ENCODE measurements at places on chromosomes 2 and 18.

- DNase-seq, result no peak
- no peaks in the 10 kb centered on the region for H3K36me3 ChIP-seq
- H3K27me3 ChIP-seq, result no peaks in the 10 kb centered on the region
- no peak overlapping the region for H3K4me3 ChIP-seq
- H3K4me1 ChIP-seq, result peaks cover 3% of the 10 kb centered on the region
Observed at GRCh38 chr2:126659562-126660467, 3.9 kb downstream of the GYPC start.

GRCh38 chr2:84884449-84884848 is 3.6 kb upstream of the TRABD2A start:
- H3K27ac ChIP-seq, result no peak overlapping the region
- H3K4me3 ChIP-seq, result no peak overlapping the region
- H3K27me3 ChIP-seq, result peaks cover 6% of the 10 kb centered on the region

DNA sequence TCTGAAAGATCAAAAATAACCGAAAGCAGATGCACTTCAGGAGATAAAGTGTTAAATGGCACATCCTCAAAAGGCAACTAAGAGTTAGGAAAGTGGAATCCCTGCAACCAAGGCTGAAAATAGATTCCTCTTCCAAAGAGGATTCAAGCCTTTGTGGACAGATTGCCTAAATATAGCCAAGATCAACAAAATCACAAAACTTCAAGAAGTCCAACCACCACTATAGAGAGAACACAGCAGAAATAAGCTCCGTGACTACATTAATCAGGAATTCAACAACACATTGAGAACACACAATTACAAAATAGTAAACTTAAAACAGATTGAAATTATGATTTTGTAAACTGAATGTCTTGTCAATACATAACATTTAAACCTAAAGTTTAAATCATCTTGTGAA is 165.7 kb downstream of the LNPK start:
- H3K27me3 ChIP-seq, result no peaks in the 10 kb centered on the region
- H3K4me3 ChIP-seq, result no peak overlapping the region
- no peaks in the 10 kb centered on the region for H3K36me3 ChIP-seq
- no peaks in the 10 kb centered on the region for H3K4me1 ChIP-seq
- no peak for DNase-seq
- no peak overlapping the region for H3K27ac ChIP-seq

- H3K4me3 ChIP-seq, result no peak overlapping the region
- H3K36me3 ChIP-seq, result no peaks in the 10 kb centered on the region
- no peak overlapping the region for H3K27ac ChIP-seq
- H3K27me3 ChIP-seq, result no peaks in the 10 kb centered on the region
- H3K4me1 ChIP-seq, result no peaks in the 10 kb centered on the region
- DNase-seq, result no peak
Observed at GRCh38 chr2:234751275-234751973, 200.4 kb upstream of the SH3BP4 start.

GRCh38 chr2:71783215-71783614 is 329.9 kb downstream of the DYSF start:
- no peak overlapping the region for H3K4me3 ChIP-seq
- no peaks in the 10 kb centered on the region for H3K4me1 ChIP-seq
- H3K27ac ChIP-seq, result no peak overlapping the region
- no peak for DNase-seq

DNA sequence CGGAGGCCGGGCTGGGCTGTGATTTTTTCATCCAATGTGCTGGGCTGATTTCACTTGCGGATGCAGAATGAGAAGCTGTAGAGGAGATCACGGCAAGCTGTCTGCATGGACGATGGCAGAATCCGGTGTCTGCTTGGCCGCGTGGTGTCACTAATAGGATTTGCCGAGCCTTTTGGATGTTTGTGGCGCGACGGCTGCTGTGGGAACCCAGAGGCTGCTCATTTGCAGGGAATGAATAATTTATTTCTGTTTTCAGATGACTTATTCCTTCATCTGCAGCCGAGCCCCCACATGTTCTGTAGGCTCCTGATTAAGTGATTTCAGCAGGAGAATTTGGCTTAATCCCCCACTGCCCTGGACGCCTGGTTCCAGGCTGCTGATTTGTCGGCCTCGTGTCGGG is 62.6 kb downstream of the ODC1 start:
- no peak overlapping the region for H3K27ac ChIP-seq
- DNase-seq, result no peak
- H3K36me3 ChIP-seq, result no peaks in the 10 kb centered on the region
- no peaks in the 10 kb centered on the region for H3K27me3 ChIP-seq
- no peak overlapping the region for H3K4me3 ChIP-seq

DNA sequence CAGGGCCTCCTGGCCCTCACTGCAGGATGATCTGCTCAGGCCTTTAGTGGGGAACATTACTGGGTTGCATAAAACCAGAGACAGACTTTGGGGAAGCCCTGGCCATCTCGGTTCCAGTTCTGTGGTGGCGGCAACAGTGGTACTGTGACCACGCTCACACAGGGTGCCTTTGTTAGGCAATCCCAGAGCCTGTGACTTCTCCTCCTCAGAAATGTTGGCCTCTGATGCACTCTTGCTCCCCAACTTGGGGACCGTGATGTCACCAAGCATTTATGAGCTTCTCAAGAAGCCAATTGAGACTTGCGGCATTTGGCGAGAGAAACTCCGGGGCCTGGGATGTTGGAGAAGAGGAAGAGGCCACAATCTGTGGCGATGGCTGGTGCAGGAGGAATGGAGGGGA is 80.9 kb upstream of the PKDCC start:
- peak overlapping the region; percentile 92 for H3K27ac ChIP-seq
- peaks cover 15% of the 10 kb centered on the region for H3K4me1 ChIP-seq
- H3K36me3 ChIP-seq, result no peaks in the 10 kb centered on the region
- peak; percentile 81 for DNase-seq

- no peaks in the 10 kb centered on the region for H3K4me1 ChIP-seq
- no peaks in the 10 kb centered on the region for H3K36me3 ChIP-seq
- H3K27me3 ChIP-seq, result no peaks in the 10 kb centered on the region
- DNase-seq, result no peak
Observed at GRCh38 chr18:36350839-36351469, 53.4 kb downstream of the FHOD3 start.

DNA sequence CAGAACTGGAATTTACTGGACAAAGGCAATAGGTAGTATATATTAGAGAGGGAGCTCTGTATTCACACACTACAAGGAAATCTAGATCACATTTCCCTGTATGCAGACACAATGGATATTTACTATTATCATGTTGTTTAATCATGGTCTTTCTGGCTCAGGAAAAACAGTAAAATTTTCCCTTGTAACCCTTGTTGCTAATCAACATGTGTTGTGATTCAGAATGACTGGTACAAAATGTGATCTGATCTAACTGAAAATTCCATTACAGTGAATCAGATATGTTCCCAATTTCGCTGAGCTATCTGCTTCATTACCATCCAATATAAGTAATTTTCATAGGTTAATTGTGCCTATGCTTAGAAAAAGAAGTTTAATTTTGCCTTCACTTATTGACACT is 1109.7 kb downstream of the LRP1B start:
- H3K27me3 ChIP-seq, result no peaks in the 10 kb centered on the region
- H3K4me3 ChIP-seq, result no peak overlapping the region
- H3K27ac ChIP-seq, result no peak overlapping the region
- H3K4me1 ChIP-seq, result no peaks in the 10 kb centered on the region
- no peak for DNase-seq

- H3K4me3 ChIP-seq, result peak overlapping the region; percentile 87
- H3K36me3 ChIP-seq, result no peaks in the 10 kb centered on the region
- H3K27me3 ChIP-seq, result no peaks in the 10 kb centered on the region
- H3K4me1 ChIP-seq, result no peaks in the 10 kb centered on the region
Observed at GRCh38 chr2:156340377-156340776, 7.9 kb upstream of the NR4A2 start.

DNA sequence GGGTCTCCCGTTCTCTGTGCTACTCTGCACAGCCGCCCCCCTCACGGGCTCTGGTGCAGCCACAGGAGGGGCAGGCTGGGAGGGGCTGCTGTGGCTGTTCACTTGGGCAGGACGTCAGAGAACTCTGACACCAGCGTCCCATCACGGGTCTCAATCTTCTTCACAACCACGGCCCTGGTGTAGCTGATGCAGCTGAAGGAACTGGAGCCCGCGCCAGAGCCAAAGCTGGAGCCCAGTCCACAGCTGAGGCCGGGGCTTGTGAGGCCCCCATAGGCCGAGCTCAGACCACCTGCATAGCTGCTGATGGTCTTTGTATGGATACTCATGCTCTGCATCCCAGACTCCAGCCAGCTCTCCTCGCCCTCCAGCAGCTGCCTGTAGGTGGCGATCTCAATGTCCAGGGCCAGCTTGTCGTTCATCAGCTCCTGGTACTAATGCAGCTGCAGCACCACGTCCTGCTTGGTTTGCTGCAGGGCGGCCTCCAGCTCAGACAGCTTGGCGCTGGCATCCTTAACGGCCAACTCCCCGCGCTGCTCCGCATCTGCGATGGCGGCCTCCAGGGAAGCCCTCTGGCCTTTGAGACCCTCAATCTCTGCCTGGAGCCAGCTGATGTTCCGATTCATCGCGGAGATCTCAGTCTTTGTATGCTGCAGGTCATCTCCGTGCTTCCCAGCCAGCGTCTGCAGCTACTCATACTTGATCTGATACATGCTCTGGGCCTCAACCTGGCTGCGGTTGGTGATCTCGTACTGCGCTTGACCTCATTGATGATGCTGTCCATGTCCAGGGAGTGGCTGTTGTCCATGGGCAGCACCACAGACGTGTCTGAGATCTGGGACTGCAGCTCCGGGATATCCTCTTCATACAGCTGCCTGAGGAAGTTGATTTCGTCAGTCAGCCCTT is 7.4 kb upstream of the DUSP19 start:
- no peaks in the 10 kb centered on the region for H3K4me1 ChIP-seq
- no peak overlapping the region for H3K4me3 ChIP-seq
- DNase-seq, result no peak
- no peak overlapping the region for H3K27ac ChIP-seq

DNA sequence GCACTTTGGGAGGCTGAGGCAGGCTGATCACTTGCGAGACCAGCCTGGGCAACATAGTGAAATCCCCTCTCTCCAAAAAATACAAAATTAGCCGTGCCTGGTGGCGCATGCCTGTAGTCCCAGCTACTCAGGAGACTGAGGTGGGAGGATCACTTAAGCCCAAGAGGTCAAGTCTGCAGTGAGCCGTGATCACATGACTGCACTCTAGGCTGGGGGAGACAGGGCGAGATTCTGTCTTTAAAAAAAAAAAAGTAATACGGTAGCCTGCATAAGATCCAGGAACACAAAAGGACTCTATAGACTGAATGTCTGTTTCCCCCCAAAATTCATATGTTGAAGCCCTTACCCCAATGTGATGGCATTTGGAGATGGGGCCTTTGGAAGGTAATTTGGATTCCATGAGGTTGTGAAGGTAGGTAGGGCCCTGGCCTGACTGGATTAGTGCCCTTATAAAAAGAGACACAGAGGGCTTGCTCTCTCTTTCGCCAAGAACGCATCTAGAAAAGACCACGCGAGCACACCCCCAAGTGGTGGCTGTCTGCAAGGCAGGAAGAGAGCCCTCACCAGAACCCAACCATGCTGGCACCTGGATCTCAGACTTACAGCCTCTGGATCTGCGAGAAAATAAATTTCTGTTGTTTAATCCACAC is 17.0 kb downstream of the MBOAT2 start:
- no peak overlapping the region for H3K27ac ChIP-seq
- no peaks in the 10 kb centered on the region for H3K27me3 ChIP-seq
- no peaks in the 10 kb centered on the region for H3K4me1 ChIP-seq
- no peak overlapping the region for H3K4me3 ChIP-seq
- no peaks in the 10 kb centered on the region for H3K36me3 ChIP-seq

DNA sequence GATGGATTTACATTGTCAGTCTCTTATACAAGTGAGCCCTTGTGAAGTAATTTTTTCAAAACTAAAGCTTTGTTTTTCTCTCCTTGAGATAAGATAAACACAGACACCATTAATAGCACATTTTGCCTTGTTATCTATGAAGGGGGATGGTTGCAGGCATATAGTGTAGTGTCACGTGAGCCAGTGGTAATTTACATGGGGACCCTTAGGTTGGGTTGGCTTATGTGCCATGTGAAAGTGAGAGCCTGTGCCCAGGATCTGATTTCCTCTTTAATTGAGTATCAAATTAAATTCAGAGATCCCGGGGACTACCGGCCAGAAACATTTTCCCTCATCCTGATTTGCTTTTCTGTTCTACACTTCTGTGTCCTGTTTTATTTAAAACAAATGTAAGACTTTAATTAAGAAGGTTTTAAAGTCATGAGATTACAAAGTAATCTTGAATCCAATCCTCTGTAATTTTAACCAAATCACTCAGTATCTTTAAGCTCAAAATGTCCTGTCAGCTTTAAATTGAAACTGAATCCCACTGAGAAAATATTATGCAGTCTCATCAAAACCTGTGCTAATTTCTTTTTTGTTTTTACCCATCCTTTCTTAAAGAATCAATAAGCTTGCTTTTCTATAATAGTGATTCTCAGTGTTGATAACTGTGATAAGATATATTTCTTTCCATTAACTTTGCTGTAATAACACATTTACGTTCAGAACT is 63.8 kb downstream of the PTPRM start:
- no peaks in the 10 kb centered on the region for H3K4me1 ChIP-seq
- H3K4me3 ChIP-seq, result no peak overlapping the region
- H3K27me3 ChIP-seq, result no peaks in the 10 kb centered on the region
- no peaks in the 10 kb centered on the region for H3K36me3 ChIP-seq
- DNase-seq, result no peak
- no peak overlapping the region for H3K27ac ChIP-seq

- no peak overlapping the region for H3K4me3 ChIP-seq
- no peaks in the 10 kb centered on the region for H3K4me1 ChIP-seq
- DNase-seq, result no peak
- no peaks in the 10 kb centered on the region for H3K36me3 ChIP-seq
Observed at GRCh38 chr18:24502667-24503523, 42.5 kb downstream of the HRH4 start.

DNA sequence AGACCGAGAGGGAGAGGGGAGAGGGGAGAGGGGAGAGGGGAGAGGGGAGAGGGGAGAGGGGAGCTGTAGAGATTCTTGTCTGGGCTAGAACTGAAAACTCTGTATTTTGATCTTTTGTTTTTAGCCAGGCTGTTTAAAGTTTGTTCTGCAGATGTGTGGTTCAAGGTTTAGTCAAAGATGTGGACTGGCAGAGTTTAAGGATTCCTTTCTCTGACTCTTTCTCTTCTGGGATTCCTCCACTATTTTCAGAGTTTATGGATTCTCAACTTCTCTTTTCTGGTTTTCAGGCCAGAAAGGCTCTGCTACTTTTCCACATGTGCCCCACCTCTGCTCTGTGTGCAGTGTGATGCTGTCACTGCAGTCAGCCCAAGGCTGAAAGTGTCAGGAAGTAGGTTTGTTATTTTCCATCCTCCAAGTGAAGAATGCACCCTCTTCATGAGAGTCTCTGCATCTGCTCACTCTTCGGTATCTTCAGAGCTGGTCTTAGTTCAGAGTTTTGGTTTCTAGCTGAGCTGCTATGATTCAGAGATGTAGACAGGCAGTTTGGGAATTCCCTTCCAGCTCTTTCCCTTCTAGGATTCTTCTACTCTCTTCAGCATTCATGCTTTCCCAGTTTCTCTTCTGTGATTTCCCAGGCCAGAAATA is 130.9 kb upstream of the SMAD7 start:
- H3K27ac ChIP-seq, result no peak overlapping the region
- no peak overlapping the region for H3K4me3 ChIP-seq
- H3K27me3 ChIP-seq, result no peaks in the 10 kb centered on the region
- DNase-seq, result no peak
- H3K4me1 ChIP-seq, result no peaks in the 10 kb centered on the region
